ENCODE measurements at places on chromosomes 3 and 15.

- no peak for DNase-seq
These were observed 83.3 kb downstream of the IGF2BP2 start for GRCh38 chr3:185741586-185741985.

- DNase-seq, result no peak
These were observed 487.1 kb upstream of the CNTN3 start for GRCh38 chr3:75101329-75102147.

GRCh38 chr3:138046955-138047354, 37.0 kb downstream of the CLDN18 start:
- DNase-seq, result no peak

DNA sequence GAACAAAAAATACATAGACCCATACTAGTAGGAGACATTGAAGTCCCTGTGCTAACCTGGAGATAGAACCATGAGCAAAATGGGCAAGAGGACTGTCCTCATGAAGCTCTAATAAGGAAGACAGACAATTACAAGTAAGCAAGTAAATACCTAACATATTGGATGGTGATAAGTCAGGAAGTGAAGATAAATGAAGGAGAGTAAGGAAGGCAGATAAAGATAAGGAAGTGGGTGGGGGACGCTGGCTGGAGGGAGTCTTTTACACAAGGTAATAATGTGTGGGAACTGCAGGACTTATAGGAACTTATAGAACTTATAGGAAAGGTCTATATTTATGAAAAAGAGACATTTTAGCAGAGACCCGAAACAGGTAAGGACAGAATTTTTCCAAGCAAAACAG, 148.9 kb upstream of the ABI3BP start:
- DNase-seq, result no peak

DNA sequence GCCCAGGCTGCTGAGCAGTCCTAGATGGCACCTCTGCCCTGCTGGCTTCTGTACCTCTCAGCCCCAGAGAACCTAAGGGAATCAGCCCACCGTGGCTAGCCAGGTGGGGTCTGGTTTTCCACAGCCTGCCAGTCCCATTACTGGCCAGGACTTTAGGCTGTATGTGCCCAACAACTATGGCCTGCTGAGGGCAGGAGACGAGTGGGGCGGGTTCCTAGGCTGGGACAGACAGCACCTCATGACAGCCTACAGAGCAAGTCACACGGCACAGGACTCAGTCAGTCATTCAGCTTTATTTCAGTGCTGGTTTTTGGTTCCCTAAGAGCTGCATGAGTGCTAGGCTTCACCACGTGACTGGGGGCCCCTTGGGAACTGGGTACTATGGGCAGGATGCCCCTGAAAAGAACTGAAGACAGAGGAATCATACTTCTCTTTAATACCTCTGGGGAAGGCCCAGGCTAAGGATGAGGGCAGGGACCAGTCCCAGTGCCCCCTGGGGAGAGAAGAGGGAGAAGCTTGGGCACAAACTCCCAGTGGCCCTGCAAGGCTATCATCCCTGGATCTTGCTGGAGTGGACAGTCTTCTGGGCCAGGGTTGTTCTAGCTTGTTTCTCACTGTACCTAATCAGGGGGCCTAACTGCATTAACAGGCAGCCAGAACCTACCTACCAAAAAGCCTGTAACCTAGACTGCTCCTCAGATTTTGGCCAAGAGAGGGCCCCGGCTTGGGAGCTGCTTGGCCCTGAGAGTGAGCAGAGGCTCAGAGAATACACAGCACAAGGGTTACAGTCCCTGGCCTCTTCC, 14.8 kb downstream of the CLK3 start:
- DNase-seq, result no peak

- DNase-seq, result no peak
These were observed 1375.4 kb downstream of the ZPLD1 start for GRCh38 chr3:103810167-103810566.

DNA sequence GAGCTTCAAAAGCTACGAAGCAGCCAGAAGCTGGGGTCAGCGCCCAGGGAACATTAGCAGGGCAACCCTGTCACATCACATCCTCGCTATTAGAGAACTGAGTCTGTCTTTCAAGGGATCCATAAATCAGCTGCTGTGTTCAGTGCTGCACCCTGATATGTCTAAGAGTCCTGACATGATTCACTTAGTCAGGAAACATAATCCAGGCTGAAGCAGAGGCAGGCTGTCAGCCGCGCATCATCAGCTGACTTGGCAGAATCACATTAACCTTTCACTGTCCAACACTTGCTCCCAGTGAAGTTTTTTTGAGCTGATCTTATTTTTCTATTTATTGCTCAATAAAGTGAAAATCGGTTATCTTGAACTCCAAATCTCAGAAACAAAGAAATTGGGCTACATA, 23.5 kb downstream of the MYH15 start:
- peak; percentile 24 for DNase-seq

DNA sequence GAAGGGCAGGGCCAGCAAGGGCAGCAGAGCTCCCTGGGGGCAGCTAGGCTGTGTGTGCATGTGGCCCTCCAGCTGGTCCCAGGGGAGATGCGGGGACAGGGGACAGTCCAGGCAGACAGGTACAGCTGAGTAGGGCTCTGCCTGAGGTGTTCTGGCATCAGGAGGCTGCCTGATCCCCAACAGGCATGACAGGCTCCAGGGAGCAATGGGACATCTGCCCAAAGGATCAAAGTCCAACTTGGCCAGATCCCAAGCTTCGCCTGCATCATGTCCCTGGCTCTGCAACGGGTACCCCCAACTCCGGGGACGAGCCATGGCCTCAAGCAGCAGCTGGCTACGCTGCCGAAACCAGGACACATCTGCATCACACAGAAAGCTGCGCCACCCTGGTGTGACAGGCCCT, 21.8 kb downstream of the ATRIP start:
- no peak for DNase-seq

DNA sequence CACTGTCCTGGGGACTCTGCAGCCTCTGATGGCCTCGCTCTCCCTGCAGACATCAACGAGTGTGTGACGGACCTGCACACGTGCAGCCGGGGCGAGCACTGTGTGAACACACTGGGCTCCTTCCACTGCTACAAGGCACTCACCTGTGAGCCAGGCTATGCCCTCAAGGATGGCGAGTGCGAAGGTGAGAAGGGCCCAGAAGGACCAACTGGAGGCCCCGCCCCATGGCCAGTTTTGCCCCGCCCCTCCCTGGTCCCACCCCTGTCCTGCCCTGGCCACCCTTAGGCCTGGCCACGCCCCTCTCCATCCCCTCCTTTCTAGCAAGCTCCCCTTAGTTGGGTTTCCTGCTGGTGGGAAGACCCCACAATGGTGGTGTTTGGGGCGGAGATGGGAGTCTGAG, 77.5 kb downstream of the FBLN2 start:
- DNase-seq, result no peak

GRCh38 chr3:148998715-148999423, 7.5 kb downstream of the GYG1 start:
- no peak for DNase-seq

DNA sequence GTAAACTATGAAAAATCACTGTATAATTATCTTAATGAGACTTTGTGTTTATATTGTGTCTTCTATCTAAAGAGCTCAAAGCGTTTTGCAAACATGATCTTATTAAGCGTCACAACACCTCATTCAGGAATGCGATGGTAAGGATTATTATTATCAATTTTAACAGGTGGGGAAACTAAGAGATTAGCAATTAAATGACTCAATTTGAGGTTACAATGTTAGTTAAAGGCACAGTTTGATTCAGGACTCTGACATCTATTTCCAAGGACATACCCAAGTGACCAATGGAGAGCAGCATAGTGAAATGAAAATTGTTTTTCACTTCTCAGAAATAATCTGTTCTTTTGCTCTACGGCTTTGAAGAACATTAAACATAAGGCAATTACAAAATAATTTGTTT, 74.6 kb downstream of the FMN1 start:
- no peak for DNase-seq

- DNase-seq, result no peak
These were observed 40.5 kb downstream of the ANO10 start for GRCh38 chr3:43581343-43581742.

DNA sequence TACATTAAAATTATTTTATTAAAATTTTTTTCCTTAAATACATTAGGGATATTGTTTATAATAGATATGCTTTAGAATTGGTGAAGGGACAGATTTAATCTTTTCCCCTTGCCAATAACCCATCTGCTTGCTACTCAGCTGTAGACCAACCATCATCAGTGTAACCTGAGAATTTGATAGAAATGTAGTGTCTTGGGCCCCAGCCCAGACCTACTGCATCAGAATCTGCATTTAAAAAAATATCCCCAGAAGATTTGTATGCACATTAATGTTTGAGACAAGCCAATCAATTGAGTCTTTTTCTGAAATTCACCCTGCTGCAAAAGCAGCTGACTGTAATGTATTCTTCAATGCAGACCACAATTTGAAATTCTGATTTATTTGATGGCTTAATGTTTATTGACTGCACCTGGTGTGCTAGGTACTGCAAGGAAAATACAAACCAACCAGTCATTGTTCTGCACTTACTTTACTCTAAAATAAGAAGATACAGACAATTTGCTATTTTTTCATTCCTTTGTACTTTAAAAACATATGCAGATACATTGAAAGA, 190.7 kb upstream of the SGO1 start:
- DNase-seq, result no peak

- no peak for DNase-seq
These were observed 3.9 kb upstream of the CHSY1 start for GRCh38 chr15:101255615-101256241.

DNA sequence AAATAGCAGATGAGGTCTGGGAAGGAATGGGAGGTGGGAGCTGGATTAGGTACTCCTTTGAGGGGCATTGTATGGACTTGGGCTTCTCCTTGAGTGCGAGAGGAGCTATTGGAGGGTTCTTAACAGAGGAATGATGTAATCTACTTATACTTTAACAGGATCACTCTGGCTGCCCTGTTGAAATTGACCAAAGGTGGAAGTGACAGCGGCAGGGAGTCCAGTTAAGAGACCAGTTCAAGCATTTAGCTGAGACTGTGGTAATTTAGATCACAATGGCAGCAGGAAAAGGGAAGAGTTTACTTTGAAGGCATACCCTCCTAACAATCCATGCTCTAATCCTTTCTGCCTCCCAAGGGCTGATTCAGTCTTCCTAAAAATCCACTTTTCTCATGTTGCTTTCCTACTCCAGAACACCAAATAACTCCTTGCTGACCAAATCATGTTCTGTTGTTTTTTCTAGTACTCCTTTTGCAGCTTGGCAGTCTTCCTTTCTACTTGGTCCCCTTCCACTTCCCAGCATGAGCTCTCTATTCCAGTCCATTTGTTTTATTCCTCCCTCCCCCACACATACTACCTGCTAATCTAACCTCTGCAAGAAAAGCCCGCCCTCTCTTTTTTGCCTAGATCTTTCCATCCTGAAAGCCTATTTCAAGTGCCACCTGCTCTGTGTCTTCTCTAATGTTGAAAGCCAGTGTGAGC, 139.4 kb downstream of the NECTIN3 start:
- DNase-seq, result no peak

- no peak for DNase-seq
These were observed 105.2 kb upstream of the KLHL25 start for GRCh38 chr15:85899927-85900326.

GRCh38 chr3:166917437-166917836, 462.7 kb downstream of the ZBBX start:
- DNase-seq, result no peak

GRCh38 chr3:8555113-8555661, 53.6 kb downstream of the LMCD1 start:
- no peak for DNase-seq

DNA sequence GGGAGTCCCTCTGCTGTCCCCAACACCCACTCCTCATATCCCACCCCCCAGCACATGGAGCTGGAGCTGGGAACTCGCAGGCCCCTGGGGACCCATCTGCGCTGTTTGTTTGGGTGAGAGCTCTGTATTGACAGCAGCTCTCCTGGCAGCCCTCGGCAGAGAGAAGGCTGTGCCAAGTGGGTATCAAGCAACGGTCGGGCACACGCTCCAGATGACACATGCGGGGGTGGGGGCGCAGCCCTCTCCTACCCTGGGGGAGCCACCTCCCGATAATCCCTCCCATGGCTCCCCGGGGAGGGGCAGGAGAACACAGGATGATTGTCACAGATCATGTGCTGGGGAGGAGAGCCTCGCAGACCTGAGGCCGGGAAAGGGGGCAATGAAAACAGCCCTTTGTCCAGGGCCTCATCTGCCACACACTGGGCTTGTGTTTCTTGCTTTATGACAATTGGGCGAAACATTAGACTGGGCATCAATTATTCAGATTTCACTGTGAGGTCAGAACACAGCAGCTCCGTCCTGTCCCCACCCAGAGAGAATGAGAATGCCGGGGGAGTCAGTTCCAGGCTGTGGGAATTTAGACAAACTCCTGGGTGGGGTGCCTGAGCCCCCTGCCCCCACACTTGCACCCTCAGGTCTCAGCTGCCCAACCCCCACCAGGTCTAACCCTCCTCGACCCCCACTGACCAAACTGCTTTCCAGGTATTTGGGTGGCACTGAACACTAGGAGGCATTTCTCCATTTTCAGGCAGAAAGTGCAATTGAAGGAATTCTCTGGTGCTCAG, 46.4 kb upstream of the KLF13 start:
- no peak for DNase-seq

- no peak for DNase-seq
These were observed 4.5 kb downstream of the PROK2 start for GRCh38 chr3:71780430-71780829.

- DNase-seq, result no peak
These were observed 1.3 kb downstream of the CFAP100 start for GRCh38 chr3:126395846-126396513.

DNA sequence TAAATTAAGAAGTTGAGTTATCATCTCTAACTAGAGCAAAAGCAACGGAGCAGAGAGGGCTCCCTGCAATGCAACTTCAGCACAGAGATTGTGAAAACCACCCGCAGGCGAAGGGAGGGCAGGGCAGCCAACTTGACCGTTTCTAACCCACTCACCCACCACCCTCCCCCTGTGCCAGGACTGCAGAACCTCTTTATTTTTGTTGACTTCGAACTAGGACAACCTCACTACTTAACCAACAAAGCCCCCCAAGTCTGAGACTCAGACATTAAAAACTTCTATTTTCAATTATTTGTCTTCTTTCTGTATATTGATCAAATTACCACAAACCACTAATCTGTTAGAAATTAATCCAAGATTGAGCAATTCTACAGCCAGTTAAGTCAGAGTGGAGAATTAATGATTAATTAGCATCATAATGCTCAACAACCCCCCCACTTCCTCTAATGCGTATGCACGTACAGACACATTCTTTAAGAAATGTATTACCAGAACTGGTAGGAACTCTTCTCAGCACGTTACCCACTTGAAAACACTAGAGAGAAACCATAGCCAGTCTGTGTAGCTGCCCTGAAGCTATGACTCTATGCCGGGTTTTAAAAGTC, 2.0 kb downstream of the MGLL start:
- peak; percentile 76 for DNase-seq

DNA sequence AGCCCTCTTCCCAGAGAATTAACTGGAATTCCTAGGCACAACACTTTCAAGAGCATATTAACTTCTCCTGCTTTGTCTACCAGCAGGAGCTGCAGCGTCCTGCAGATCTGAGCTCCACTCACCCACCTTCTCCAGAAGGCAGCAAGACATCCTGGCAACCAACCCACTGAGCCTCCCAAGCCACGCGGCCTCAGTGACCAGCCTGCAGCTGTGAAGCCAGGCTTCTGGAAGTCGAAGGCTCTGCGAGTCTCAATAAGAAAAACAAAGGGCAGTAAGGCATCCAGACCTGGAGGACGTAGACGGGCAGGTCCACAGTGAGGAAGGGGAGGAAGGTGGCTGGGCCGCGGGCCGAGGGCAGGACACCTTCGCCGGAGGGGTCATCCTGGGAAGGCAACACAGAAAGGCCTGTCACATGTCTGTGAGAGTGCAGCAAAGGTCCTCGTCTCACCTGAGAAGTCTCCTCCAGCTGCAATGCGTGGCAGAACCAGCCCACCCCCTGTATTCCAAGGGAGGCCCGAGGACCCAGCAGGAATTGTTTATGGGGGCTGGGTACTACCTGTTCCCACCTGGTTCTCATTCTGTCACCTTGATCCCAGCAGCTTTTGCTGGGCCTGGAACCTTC, 36.2 kb downstream of the ZXDC start:
- DNase-seq, result no peak

All from ACHN (cell line).